NCI-H774 (cell line): ENCODE measurements at places on chromosomes 1 and 21.

DNA sequence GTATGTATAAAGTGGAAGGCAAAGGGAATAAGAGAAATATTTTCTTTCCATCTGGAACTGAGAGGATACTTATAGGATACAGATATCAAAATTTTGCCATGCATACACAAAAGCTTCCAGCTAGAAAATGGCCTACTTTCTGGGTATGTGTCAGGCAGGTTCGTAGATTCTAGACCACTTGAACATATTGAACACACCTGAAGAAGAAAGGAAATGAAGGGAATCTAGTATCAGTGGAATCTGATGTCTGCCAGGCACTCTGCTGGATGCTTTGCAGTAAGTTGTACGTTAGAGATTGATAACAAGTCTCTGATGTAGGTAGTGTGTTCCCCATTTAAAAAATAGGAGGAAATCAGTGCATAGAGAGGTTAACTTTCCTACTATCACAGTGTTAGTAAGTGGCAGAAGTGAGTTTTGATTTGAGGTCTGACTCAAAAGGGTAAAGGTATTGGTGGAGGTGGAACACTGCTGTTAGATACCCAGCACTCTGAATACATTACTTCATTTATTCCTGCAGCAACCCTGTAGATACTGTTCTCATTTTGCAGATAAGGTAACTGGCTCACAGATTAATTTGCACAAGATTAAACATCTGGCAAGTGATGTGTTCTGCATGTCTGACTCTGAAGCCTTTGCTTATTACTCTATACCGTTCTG, 3.0 kb downstream of the CAMSAP2 start:
- DNase-seq: no peak

GRCh38 chr1:179493323-179493722, 82.4 kb downstream of the NPHS2 start:
- DNase-seq: no peak

DNA sequence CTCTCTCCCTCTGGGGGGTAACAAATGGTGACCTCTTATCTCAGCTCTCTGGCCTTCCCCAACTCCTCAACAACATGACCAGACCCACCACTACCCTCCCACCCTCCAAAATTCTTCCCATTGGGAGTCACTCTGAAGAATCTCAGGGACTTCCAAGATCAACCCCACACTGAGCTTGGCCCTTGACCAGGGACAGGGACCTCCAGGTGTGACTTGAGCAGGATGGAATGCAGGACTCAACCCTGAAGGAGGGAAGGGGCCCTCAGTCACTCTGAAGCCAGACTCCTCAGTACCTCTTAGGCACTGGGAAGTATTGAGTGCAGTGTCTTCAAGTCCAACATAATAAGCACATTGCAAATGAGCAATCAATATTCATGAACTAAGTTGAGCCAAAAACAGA, 1.9 kb downstream of the CASQ1 start:
- no peak for DNase-seq

GRCh38 chr1:245870698-245871097, 636.4 kb downstream of the SMYD3 start:
- no peak for DNase-seq

GRCh38 chr1:117702654-117703053, 96.8 kb downstream of the TENT5C start:
- no peak for DNase-seq

DNA sequence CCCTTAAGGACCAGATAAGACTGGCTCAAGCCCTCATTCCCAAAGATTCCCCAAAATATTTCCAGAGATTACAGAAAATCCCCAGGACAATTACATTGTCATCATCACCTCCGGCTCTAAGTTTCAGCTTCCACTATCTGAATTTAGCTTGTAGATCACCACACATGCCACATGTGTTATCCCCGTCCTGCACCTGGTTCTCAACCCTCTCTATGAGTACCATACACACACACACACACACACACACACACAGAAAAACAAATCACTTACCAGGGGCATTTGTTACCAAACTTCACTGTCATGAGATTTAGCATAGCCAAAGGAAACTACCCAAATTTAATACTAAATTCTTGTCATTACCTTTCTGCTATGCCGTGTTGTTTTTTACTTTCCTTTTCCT, 15.4 kb upstream of the TSPAN1 start:
- DNase-seq: no peak

DNA sequence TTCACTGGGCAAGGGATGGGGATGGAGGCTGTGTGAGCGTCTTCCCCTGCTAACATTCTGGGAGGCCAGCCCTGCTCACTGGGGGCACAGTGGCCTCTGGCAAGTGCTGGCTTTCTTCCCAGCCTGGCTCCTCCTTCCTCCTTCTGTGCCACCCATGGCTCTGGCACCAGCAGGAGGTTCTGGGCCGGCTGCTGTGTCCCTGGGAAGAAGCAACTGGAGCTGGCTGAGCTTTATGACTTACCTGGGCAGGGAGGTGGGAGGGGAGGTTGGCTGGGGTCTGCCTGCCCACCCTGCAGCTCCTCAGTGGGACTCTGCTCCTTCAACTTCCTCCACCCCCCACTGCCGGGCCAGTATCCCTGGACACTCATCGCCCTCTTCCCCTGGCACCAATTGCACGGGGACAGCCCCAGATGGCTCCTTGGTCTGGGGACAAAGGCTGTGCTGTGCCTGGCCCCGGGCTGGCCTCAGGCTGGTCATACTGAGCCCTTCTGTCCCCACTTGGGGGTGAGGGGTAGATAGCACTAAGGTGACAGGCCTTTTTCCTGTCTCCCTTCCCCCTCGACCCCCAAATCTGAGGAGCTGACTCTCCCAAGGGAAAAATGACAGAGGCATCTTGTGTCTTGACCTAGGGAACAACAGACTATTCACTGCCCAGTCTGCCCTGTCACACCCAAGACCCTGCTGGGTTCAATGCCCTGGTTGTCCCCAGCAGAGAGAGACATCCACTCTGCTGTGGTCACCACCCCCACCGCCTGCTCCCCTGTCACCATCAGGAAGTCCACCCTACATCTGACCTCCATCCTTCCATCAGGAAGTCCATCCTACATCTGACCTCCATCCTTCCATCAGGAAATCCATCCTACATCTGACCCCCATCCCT, 14.4 kb downstream of the CDK18 start:
- no peak for DNase-seq

- DNase-seq: no peak
Measured at GRCh38 chr1:74679811-74680210, 6.2 kb upstream of the ERICH3 start.

DNA sequence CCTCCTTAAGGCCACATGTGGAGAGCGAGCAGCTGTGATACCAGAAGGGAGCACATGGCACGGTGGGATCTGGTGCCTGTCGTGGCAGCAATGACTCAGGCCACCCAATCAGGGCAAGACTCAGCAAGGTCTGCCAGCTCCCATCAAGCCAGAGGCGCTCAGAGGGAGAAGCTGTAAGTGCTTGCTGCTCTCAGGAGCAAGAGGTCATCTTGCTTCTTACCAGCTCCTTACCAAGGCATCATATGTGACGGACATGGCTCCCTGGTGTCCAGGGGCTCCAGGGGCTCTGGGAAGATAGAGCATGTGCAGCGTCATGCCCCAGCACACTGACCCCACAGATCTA, 72.9 kb downstream of the ITPKB start:
- no peak for DNase-seq

GRCh38 chr1:28058168-28058567, 30.2 kb downstream of the EYA3 start:
- no peak for DNase-seq

GRCh38 chr1:201984446-201984845, 2.0 kb downstream of the RNPEP start:
- DNase-seq: no peak

- no peak for DNase-seq
Measured at GRCh38 chr1:166258017-166258416, 91.2 kb upstream of the FAM78B start.

DNA sequence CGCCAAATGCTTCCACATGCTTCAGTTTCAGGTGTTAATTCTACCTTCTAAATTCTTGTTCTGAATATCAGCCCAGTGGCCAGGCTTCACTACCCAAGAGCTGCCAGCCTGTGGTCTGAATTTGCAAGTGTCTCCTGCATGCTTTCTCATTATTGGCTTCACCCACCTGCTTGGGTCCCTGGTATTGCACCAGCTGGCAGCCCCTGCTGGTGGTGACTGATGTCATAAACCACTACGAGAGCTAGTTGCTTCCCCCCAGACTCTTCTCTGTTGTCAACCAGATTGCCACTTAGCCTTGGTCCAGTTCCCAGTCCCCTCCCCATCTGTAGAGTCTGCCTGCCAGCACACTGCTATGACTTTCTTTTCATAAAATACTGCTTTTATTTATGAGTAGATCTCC, 197.7 kb upstream of the DUSP10 start:
- DNase-seq: no peak

GRCh38 chr1:28286111-28286510, 26.8 kb downstream of the SESN2 start:
- no peak for DNase-seq

DNA sequence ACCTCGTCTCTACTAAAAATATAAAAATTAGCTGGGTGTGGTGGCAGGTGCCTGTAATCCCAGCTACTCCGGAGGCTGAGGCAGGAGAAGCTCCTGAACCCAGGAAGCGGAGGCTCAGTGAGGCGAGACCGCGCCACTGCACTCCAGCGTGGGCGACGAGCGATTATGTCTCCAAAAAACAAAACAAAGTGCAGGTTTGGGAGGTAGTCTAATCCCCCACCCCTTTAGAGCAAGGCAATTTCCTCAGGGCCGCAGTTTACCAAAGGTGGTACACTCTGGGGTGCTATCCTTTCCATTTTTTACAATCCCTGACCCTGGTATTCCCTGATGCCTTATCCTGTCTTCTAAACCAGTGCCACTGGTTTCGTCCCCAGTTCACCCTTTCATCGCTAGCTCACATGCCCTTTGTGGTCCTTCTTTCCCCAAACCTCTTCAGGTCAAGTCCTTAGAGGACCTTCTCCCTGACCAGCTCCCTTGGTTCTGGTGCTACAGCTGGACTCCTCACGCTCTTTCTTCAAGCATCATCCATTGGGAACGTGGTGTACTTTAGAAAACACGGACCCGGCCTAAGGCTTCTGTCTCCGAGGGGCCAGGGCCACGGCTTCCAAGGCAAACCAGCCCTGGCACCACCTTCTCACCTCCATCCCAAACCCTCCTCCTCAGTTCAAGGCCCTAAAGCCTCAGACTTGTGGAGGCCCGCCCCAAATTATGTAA, 873 bp downstream of the IFT25 start:
- no peak for DNase-seq

- no peak for DNase-seq
Measured at GRCh38 chr1:30412241-30413110, 310.9 kb downstream of the MATN1 start.

- no peak for DNase-seq
Measured at GRCh38 chr1:165903672-165904071, 76.3 kb downstream of the UCK2 start.

DNA sequence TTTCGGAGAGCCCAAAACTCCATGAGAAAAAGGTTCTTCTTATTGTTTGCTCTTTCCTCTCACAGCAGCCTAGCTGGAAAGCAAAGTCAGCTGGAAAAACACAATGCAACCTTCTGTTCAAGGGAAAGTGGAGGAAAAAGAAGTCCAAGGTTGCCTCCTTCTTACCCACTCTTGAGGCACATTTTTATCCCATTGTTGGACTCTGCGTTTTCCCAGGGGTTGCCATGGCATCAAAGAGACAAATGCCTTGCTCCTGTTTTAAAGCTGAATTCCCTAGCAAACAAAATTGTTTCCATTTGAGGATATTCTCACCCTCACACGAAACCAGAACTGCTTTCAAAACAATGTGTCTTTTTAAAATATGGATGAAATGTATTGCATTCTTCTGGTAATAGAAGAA, 45.1 kb upstream of the PALMD start:
- no peak for DNase-seq
